ENCODE measurements at places on chromosomes 3 and 15.

DNA sequence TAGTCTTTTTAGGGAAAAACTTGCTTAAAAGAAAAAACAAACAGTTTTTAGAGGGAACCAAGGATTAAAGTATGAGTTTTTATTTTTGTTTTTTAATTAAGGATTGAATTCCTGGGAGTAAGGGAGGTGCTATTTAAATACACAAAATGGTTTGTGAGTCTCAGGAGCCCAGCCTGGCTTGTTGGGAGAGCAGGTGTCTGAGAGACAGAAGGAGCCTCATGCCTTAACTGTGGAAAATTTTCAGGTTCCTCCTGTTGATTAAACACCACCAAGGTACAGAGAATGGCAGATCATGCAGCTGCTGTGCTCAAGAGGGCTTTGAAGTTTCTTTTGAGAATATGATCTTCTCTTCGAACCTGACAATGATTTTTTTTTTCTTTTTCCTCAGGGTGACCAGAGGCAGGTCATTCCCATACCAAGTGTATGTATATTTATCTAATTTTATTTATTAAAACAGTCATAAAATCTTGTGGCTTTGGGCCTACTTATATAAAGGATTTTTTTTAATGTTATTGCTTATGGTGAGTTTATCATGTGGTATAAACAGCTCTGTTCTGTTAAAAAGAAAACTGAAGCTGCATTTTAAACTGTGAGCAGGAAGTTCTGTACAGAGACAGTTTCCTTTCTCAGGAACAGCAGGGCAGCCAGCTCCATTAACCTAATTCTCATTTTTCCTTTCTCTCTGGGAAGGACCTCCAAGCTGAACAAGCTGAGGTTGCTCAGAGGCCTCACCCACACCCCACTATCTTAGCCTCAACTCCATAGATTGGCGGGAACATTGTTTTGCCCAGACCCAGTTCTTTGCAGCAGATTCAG is 33.7 kb upstream of the VILL start:
- DNase-seq: no peak

DNA sequence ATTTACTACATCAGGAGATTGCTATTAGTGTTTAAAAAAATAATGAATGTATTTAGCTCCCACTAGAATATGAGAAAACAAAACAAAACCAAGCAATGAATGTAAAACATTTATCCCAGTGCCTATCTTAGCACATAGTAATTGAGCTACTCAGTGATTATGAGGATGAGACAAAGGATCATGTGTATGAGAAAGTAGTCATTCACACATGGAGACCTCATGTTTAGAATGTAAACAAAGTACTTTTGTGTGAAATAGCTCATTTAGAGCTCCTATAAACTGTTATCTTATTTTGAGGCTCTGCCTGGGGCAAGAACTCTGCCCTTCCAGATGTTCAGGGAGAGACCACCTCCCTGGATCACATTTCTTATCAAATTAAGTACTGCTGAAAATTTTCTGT is 236.8 kb downstream of the LRRN1 start:
- DNase-seq: no peak

GRCh38 chr3:25381083-25381482 is 47.0 kb upstream of the RARB start:
- no peak for DNase-seq

DNA sequence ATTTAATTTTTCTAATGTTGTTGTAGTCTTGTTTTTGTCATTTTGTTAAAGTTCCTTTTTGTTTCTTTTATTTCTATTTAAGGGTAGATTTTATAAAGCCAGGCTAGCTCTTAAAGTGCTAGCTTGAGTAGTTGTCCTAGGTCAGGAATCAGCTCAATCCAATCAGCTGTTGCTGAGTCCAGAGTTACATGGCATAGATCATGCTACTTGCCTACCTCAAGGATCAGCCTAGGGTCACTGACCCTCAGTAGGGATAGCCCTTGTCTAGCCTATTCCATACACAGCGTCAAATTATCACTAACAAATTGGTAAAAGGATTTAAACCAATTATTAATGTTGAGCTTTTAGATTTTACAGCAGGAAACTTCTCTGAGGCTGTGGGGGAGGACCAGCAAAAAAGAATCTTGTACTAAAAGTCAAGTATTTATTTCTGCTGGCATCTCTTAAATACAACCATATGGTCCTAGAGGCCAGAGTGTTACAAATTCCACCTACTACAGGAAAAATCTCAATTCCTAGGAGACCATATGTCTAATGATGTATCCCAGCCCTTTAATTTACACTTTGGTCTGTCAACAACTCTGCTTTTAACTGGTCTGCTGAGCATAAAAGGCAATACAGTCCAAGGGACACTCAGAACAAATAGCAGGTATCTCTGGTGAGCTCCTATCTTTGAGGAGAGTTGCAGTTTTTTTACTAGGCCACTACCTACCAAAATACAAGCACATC is 138.3 kb upstream of the PTPRG start:
- DNase-seq: no peak

GRCh38 chr3:143121241-143122088 is 1.9 kb downstream of the CHST2 start:
- no peak for DNase-seq

DNA sequence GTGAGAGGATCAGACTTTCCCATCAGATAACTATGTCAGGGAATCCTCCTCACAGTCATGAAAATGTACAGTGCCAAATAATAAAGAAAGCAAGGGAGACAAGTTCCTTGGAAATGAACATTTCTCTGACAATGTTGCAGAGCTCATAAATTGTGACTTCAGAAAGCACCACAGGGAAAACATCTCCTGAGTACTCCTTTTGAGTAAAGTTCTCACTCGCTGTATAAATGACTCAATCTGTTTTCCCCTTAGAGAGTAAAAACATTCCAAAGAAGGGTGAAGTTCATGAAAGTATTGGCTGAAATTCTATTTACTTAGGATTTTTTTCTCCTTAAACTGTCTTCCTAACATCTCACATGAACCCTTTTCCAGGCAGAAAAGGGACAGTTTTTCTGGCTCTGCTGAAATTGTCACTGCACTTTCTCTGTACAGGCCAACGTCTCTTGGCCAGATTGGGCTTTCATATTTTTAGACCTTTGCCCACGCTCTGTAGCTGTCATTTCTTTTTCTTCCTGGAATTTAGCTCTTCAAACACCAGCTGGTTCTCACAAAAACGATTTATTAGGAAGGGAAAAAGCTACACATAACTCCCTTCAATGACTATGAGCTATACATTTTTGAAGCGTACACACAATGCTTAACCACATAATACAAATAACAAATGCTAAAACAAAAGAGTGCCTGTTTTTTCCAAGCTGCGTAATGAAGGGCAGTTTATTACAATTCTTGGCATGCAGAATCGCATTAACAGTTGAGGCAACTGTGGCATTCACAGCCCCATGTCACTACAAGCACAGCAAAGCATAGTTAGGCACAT is 216.1 kb downstream of the ATP8B4 start:
- peak; percentile 90 for DNase-seq

DNA sequence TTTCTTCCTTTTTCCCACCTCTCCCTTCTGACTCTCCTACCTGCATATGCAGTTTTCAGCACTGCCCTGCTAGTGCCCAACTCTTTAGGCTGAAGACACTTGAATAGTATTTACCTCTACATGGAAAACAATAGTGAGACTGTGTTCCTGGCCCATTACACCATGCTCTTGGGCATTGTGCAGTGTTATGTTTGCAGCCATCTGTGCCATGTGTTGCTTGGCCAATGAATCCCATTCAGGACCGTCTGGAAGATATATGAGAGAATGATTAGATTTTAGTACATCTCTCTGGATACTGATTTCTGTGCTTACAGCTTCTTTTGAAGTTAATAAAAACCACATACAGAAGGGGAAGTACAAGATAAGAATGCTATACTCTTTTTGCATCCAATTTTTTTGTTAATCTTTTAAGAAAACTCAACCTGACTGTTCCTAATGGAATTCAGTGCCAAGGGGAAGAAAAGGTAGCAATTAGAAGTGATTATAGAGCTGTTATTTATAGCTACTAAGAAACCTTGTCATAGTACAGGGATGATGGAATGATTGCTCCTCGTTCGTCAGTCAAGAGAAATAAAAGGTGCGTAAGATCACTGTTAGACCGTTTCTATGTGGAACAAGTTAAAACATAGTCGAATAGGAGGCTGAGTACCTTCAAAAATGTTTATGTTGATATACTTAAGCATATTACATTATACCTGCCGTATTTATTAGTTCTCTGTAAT is 58.9 kb downstream of the TMEM41A start:
- DNase-seq: no peak

DNA sequence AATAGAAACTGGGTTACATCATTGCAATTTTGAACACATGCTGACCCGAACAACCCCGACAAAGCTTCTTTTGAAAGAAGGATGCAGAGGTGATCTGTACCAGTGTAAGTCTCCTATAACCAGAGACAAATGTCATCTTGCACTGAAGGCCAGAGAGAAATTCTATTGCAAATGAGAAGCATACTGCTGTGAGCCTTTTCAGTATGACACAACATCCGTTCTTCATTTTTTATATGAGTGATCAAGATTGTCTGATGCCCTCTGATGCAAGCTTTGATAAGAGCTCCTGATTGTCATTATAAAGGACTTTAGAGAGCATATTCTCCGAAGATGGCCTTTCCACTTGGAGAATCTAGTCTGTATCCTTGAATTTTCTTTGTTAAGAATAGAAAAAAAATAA is 36.9 kb downstream of the PCOLCE2 start:
- no peak for DNase-seq

- no peak for DNase-seq
These were observed 186.5 kb downstream of the FOXP1 start for GRCh38 chr3:71397046-71397445.

DNA sequence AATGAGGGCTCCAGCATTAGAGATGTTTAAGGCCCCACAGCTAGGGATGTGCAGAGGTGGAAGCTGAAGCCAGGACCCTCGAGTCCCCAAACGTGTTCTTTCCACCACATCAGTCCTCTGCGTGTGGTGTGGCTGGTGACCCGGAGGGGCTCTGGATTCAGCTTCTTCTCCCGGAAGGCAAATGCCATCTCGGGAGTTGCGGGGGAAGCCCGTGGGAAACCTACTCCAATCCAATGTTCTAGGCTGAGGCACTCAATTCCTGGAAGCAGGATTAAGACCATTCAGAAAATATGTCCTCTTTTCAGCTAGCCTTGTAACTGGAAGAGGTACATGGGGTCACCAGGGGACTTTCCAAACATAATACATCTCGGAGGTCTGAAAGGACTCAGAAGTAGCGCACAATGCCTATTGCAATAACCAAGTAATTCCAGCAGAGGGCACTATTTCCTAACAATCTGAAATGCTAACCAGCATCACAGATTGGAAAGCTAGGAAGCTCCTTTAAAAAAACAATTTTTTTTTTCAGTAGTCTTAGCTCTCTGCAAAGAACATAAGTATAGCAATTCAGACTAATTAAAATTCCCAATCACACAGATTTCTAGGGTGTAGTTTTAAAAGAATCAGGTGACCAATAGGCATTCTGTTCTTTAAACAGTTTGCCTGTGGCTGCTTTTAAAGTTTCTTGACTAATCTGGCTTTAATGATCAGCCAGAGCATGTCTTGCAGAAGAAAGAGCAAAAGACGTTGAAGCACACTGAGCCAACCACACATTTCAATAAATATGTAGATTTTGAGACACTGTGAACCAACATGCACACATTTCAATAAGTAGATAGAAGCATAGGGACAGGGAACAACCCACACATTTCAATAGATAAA is 36.1 kb downstream of the BNC1 start:
- DNase-seq: peak; percentile 55

- no peak for DNase-seq
These were observed 204.1 kb downstream of the SSR3 start for GRCh38 chr3:156350781-156351180.

DNA sequence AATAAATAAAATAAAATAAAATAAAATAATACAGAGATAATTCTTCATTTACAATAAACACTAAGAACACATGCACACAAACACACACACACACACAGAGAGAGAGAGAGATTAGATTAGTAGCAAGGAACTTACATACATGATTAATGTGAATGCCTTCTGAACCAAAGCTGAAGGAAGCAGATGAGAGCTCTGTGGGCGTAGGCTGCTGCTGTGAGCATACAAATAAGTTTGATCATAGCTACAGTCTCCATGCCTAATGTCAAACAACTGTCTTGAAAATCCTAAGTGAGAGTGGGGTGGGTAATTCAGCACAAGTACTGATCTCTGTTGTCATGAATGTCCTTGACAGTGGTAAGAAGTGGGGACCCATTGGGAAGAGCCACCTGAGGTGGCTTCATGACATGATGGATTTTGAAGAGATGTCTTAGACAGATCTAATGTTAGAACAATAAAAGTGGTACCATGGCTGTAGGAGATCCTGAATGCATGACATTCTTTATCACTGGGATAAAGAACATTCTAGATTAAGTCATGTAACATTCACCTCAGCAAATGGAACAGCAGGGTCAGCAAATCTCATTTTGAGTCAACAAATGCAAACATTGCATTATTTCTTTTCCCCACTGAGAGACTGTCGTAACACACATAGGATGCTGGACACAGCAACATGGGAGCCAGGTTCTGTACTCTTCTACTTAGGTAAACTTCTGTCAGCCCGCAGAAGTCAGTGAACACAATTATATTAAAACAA is 46.2 kb downstream of the CHL1 start:
- no peak for DNase-seq

- DNase-seq: no peak
These were observed 110.4 kb downstream of the WNT7A start for GRCh38 chr3:13769422-13769821.

GRCh38 chr3:179276001-179276400 is 25.1 kb upstream of the KCNMB3 start:
- DNase-seq: no peak

- DNase-seq: no peak
These were observed 1.8 kb downstream of the CADPS start for GRCh38 chr3:62873451-62873760.

DNA sequence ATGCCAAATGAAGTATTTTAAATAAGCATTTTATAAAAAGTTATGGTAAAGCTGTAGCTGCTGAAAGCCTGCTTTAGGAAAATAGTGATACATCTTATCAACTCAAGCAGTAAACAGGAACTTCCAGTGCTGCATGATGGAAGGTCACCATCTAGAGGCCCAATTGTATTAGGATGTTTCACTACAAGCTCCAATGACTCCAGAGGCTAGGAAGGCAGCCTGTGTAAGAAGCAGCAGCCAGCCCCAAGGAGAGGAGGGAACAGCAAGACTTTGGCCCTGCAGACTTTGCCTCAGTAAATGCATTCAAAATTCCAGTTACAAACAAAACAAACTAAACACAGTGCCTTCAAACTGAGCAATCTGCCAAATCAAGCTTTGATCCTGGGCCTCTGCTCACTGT is 32.1 kb downstream of the ILDR1 start:
- DNase-seq: no peak
